ENCODE measurements at places on chromosomes 1 and 21.

- no peak for DNase-seq
Measured at GRCh38 chr1:191575180-191575579, 583.1 kb upstream of the RGS18 start.

DNA sequence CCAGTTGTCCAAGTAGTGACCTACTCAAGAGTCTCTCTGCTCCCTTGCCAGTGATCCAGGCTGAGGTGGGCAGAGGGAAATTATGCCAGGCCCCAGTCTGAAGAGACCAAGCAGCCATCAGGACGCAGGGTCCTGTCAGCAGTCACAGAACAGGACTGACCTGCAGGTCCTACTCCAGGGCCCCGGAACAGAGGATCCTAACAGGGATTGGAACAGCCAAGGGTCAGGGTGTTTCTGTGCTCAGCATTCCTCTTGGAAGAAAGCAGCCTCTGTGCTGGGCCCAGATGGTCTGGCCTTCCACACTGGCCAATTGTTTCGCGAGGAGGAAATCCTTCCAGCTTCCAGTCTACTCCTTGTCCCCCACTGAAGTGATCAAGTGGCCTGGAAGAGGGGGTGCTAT, 41.6 kb upstream of the USP1 start:
- no peak for DNase-seq

DNA sequence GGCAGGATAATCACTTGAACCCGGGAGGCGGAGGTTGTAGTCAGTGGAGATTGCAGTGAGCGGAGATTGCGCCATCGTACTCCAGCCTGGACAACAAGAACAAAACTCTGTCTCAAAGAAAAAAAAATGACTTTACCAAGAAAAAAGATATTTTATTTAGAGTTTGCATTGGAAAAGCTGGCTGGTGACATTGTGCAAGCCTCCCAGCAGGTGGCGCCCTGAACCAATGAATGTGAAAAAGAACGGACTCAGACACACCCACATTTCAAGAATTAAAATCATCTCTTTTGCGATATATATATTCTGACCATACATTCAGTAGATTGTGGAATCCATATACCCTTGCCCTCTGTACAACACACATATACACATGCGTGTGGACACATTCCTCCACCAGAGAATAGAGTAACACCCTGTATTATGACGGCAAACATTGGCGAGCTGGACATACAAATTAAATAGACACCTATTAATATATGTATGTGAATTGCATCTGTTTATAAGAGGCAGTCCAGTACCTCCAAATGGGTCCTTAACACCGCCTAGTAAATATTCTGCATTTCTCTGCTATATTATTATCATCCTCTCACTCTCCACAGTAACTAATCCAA, 39.0 kb upstream of the CADM3 start:
- DNase-seq: peak; percentile 77

- DNase-seq: no peak
Measured at GRCh38 chr21:33256019-33256418, 10.1 kb upstream of the IL10RB start.

GRCh38 chr1:232454227-232454886, 175.6 kb downstream of the SIPA1L2 start:
- DNase-seq: no peak

DNA sequence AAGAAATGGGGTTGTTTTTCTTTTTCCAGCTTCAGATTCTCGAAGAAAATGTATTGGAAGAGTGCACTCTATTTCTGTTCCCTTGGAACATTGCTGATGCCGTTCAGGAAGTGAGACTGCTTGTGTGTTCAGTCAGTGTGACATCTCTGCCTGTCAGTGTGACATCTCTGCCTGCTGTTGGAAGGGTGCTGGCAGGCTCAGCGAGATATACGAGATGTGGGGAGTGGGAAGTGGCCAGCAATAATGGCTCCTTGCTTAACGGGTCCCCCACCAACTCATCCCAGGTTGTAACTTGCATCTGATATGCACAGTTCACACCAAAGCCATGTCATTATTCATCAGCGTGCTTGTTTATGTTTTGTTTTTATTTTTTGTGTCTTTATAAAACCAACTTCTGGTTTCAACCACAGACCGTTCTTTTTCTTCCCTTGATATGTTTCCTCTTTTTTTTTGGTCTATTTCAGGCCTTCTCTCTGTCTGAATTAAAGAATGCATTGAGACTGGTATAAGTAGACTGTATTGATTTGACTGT, 145.4 kb downstream of the GALNT2 start:
- no peak for DNase-seq

- DNase-seq: no peak
Measured at GRCh38 chr1:41535276-41535675, 50.8 kb upstream of the EDN2 start.

DNA sequence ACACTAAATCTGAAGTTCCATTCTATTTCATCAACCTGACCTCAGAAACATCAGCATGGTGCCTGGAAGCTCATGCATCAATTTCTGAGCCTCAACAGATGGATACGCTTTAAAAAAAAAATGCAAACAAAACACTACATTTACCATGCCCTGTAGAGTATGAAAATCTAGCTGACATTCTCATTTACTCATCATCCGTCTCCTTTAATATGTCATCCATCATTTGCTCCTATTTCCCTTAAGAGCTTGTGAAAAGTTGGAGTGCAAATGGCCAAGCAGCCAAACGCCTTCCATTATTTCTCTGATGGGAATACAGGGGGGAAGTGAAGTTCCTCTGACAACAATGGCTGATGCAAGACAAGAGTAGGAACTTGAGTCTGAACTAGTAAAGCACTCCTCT, 295.0 kb downstream of the TGFB2 start:
- DNase-seq: no peak

All from NCI-H1417 (cell line).